ENCODE measurements at places on chromosomes 2 and 18.

GRCh38 chr2:191467113-191467512, 210.8 kb upstream of the NABP1 start:
- no peak for DNase-seq

GRCh38 chr2:234146087-234146826, 95.8 kb downstream of the SPP2 start:
- DNase-seq: peak; percentile 96

DNA sequence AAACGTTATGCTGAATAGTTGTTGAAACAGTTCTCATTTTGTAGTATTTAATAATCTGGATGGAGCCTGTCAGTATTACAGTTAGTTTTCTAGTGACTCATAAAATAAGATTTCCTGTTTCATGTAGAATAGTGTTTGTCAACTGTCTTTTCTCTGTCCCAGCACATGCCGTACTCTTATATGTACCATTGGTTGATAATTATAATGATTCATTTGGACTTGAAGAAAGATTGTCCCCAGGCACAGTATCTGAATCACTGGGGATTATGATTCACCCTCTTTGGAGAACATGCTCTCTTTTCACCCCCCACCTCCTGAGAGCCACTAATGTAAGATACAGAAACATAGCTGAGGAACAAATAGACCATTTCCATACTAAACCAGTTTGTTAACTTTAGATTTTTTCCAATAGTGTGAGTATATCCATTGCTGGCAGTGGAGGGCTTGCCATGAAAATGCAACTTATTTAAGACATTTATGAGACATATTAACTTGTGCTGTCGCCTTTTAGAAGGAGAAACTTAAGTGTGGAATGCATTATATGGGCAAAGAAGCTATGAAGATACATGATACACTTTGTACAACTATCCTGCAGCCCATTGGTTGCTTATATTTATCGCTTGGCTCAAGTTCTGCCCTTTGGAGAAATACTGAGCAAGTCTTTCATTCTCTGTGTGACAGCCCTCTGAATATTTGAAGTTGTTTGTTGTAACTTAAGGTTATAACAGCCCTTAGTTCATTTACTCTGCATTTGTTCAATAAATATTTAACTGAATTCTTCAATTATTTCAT, 12.4 kb downstream of the COPS8 start:
- peak; percentile 96 for DNase-seq

GRCh38 chr2:228245601-228246000, 64.1 kb upstream of the SPHKAP start:
- no peak for DNase-seq

GRCh38 chr2:113791697-113792590, 35.5 kb upstream of the SLC35F5 start:
- DNase-seq: no peak

DNA sequence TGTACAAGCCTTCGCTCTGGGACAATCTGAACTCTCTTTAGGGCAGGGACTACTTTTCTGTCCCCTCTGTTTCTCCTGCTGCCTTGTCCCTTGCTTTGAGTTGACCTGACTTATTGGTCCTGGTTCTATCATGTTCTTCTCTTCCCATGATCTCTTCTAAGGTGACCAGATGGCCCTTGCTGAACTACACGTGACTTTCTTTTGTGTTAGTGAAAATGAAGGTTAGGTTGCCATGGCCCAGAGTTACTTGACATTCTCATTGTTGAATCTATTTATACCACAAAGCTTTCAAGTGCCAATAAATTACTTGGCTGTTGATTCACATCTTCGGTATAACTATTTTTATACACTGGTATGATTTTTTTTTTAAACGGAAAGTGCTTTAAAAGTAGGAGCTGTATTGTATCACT, 24.4 kb downstream of the MRPL33 start:
- DNase-seq: peak; percentile 76

- peak; percentile 50 for DNase-seq
Measured at GRCh38 chr18:9334973-9335696, 562 bp downstream of the TWSG1 start.

DNA sequence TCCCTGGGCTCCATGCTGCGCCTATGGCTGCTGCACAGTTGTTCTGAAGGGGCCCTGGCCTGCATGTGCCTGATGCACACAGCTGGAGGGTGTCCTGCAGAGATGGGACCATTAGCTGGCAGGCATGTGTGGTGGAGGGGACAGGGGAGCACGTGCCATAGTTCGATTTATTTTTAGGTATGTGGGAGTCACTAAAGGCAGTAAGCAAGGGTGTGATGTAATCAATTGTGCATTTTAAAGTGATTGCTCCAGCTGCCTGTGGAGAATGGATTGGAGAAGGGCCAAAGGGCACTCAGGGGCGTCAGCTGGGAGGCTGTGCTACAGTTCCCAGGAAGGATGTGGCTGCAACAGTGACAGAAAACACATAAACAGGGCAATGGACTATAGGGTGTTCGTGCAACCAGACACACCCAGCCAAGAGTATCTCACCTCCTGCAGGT, 205.1 kb downstream of the ARL4C start:
- DNase-seq: peak; percentile 86

DNA sequence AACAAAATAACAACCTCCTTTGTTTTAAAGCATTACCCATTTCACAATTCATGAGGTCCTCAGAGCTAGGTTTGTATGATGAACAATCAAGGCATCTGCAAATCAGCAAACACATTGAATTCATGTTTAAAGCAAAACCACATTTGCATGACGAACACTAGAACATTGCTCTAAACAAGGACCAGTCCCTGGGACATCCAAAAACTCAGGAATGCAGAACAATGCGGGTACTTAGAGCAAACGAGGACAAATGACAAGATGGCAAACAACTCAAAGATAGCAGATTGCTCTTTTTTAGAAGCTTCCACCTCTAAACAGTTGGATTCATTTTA, 45.7 kb upstream of the RALBP1 start:
- peak; percentile 63 for DNase-seq

- DNase-seq: no peak
Measured at GRCh38 chr2:20523799-20524187, 76.9 kb downstream of the RHOB start.

DNA sequence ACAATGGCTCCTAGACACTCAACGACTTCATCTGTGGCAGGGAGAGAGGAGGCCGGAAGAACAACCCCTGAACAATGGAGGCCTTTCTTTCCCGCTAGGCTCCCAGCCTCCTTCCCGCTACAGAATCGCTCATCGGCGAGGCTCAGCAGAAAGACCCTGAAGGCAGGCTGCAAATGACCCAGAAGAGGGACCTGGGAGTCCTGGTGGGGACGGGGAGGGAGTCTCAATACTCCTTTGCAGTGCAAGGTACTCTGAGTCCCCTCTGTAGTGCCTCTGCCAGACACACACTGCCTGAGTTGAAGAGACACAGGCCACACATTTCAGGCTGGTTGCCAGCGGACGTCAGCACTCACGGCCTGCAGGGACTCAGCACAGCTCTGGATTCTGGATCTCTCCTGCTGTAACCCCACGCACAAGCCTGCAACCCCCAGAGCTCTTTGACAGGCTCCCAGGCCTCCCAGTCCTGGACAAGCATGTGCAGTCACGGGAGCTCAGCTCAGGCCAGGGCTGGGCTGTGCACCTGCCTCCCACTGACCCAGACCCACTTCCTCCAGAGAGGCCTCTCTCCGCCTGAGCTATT, 6.1 kb downstream of the GPR17 start:
- no peak for DNase-seq

DNA sequence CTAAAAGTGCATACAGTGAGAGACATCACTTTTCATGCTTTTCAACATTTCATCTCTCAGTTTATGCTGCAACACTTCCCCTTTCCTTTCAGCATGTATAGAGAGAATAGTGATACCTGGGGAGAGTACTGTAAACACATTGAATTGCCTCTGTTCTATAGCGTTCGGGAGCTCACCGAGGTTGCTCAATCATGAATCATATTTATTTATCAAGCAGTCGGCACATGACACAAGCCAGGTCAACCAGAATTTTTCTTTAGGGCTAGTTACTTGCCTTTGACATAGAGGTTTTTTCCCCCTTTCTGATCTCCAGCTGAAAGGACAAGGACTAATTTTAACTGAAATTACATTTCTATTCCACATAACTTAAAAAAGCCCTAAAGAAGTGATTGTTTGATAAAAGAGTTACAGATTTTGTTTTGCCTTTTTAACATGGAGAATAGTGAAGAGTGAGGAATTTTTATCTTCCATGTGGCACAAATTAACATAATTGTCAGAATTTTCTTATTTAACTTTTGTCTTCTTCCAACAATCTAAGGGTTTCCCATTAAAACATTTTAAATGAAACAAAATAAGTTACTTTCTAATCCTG, 690.9 kb upstream of the TMEFF2 start:
- DNase-seq: no peak

GRCh38 chr2:28469304-28469703, 26.6 kb upstream of the PLB1 start:
- DNase-seq: peak; percentile 74

DNA sequence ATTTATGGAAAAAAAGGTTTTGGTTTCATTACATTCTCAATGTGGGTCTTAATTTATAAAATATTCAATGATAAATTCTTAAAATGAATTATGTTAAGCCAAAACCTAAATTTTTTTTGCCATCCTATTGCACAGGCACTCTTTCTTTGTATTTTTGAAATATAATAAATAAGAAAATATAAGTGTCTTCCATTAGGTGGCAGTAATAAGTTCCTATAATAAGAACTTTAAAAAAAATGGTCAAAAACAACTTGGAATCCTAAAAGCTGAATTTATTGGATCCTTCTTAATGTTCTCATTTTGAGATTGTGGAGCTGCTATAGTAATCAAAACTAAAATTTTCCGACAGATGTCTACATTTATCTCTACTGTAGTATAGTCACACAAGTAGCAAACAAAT, 5.7 kb downstream of the CALCRL start:
- no peak for DNase-seq

DNA sequence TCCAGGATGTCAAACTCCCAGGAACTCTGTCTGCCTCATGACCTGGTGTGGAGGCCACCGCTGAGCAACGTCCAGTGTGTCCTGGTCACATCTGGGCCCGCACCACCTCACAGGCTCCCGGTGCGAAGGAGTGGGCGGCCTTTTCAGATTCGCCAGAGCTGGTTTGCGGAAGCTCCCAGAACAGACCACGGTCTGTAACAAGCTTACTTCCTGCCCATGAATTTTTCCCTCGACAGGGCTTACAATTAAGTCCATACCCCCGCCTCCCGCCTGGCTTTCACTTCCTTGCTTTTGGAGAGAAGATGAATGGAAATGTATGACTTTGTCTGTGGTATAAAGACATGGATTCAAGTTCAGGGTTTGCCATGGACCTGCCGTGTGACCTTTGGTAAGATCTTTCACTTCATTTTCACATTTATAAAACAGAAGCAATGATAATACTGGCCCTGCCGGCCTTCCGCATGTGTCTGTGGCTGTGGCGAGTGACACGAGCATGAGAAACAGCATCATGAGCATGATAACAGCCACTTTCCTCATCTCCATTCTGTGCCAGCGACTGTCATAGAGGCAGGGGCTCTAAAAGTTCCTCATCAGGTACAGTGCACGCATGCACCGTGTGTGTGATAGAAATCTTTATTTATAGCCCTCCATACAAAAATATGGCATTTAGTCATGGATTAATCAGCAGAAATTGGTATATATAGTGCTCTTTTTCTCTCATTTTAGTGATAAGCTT, 31.0 kb upstream of the KCNF1 start:
- no peak for DNase-seq

DNA sequence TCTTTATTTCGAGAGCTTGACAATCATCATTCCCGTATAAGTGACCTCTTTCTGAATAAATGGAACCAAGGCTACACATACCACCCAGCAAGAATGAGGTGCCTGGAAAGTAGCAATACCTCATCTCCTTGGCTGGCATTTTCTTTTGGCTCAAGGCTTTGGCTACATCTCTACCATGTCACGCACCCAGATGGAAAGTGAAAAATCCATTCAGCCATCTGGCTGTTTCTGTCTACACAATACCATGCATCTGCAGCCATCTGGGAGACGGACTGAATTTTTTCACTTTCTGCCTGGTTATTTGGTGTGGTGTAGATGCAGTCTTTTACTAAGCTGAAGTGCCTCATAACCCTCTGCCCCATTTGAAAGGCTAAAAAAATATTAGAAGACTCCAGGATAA, 566.9 kb downstream of the BCL11A start:
- DNase-seq: no peak

GRCh38 chr18:36757081-36757480, 71.7 kb downstream of the TPGS2 start:
- peak; percentile 69 for DNase-seq

DNA sequence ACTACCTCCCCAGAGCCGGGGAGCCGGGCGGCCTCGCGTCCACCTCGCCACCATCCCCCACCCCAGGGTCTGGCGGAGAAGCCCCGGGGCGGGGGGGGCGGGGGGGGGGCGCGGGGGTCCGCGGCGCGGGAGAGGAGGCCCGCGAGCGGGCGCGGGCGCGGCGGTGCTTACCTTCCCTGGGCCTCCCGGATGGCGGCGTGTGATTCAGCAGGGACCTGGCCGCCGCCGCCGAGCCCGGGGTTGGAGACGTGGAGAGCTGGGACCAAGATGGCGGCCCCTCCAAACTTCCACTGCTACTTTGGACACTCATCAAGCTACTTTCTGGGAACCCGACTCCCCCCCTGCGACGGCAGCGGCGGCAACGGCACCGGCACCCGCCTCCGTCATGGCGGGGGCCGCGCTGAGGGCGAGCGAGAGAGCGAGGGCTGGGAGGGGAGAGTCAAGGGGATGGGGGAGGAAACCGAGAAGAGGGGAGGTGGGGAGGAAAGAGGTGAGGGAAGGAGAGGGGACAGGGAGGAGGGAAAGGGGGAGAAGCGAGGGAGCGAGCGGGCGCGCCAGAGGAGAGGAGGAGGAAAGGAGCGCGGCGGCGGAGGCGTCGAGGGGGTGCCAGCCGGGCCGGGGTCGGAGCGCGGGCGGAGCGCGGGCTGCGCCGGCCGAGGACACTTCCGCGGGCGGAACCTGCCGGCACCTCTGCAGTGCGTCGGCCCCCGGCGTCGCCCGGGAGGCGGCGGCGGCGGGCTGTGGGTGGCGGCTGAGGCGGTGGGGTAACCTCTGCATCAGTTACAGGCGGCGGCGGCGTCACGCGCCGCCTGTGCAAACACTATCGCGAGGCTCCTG, at the start of gene TLK1:
TSS of gene TLK1 (minus strand) at position 775 of the 837 bp plus-strand sequence. CDS start at position 310, 465 bp downstream.
- DNase-seq: peak; percentile 71

DNA sequence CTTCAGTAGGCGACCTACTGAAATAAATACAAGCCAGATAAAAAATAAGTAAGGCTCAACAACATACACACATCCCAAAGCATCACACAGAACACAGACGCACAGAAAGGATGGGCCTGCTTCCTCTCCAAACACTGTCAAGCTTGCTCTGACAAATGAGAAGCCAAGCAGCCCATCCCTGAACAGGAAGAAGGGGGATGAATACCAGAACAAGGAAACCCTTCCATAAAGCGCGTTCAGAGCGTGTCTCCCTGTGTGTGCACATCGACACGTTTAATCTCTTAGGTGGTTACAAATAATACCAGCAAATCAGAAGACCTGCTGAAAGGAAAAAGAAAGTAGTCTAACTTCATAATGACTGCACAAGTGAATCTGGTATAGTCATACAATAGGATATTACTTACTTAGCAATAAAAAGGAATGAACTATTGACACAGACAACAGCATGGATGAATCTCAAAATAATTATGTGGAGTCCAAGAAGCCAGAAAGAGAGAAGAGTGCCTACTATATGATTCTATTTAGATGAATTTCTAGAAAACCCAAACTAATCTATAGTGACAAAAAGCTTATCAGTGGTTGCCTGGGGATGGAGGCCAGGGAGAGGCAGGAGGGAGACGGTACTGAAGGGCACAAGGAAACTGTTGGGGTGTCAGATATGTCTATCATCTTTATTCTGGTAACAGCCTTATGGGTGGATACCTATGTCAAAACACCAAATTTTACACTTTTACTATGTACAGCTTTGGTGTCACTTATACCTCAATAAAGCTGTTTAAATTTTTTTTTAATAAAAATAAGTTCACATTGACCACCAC, 26.8 kb downstream of the MBOAT2 start:
- peak; percentile 46 for DNase-seq

- DNase-seq: no peak
Measured at GRCh38 chr2:109690822-109691541, 76.8 kb downstream of the SOWAHC start.
